ENCODE measurements at places on chromosomes 16 and 17.

DNA sequence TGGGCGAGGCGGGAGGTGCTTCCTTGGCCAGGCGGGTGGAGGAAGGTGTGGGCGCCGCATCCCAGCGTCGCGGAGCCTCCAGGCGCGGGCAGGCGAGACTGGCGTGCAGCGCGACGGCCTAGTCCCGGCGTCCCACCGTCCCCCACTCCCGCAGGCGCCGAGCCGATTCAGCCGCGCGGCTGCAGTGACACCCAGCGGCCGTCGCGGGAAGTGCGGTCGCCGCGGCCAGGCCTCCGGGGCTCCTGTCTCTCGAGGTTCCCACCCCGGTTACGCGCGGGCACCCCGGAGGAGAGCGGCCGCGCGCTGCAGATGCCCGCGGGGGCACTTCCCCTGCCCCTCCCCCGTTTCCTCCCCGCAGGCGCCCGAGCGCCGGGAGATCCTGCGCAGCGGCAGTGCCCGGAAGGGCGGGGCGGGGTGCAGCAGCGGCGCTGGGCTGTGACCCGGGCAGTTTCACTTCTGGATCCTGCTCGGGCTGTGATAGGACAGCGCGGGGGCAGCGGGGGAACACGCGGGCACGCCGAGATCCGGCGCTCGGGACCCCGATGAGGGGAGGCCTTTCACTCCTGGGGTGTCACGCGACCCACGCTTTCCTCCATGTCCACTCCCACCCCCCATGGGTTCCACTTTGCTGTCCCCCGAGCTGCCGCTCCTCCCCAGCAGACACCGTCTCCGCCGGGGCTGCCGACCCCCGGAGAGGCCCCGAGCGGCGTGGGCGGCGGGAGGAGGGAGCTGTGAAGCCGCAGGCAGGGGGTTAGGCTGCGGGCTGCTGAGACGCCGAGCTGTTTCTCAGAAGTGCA lies 16.6 kb downstream of the GRB7 start:
- DNase-seq, result no peak

- DNase-seq, result no peak
Observed at GRCh38 chr16:57169327-57169726, 16.5 kb downstream of the PSME3IP1 start.

DNA sequence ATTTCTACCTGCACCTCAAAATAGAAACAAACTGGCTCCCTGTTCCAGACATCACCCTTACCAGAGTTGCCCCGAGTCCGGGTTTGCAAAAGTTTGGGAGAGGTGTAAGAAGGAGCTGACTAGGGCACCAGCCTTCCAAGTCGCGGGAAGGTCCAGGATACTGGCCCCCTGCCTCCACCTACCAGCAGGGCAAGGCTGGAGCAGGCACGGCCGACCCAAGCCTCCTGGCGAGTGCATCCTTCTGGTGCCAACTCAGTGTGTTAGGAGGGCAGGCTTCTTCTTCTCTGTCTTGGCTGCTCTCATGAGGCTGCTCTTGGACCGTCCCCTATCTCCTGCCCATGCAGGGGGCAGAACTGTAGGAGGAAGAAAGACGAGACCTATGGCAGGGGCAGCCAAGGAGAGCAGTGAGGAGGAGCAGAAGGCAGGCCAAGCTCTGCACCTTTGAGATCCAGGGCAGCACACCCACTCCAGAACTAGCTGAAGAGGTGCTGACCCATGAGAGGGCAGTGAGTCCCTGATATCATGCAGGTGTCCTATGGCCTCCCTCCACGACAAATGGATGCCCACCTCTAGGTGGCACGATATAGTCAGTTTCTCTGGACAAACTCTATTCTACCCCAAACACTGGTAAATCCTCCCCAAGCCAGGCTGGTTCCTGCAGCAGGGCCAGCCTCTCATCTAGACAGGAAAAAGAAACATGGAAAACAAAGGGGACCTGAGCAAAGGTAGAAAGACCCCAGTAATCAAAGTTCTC lies 54.4 kb downstream of the CYTH1 start:
- no peak for DNase-seq

DNA sequence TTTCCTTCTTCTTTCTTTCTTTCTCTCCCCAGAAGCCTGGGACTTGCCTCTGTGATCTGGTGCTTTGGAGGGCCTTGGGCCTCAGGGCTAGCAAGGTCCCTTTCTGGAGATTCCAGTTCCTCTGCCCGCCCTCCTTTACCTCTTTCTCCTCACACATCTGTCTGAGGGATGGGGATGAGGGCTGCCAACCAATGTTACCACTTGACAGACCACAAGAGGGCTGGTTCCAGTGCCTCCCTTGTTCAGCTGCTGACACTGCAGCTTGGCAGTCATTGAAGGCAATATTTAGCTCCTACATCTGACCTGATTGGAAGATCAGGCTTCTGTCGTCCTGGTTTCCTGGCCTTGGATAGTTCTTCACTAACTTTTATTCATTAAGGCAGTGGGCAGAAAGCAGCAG lies 3.6 kb upstream of the ZNF652 start:
- no peak for DNase-seq

DNA sequence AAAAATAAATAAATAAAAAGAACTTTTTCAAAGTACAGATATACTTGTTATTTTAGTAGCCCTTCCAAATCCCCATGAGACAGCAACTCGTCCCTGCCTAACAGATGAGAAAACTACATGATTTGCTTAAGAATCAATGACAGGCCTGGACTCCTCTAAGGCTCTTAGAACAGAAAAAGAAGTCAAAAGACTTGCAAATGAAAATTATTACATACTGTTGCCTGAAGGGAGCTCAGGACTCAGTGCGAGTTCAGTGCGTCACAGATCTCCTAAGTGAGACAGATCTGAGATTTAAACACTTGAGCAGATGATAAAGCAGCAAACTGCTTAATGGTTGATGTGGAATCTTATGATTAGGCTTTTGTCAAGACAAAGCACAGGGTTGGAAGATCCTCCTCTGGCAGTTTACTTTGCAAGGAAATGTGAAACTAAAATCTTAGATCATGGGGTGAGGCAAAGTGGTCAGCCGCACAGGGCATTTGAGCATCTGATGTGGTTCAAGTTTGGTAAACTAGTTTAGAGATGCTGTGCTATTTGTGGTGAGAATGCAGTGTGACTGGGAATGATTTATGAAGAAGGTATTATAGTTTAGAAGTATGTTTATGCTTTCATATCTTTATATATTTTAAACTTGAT lies 138.1 kb downstream of the TRIM37 start:
- DNase-seq, result no peak

- no peak for DNase-seq
Observed at GRCh38 chr16:28872952-28873351, 5.3 kb upstream of the ATP2A1 start.

GRCh38 chr17:6938637-6939036 lies 57.2 kb upstream of the ALOX12 start:
- DNase-seq, result no peak

DNA sequence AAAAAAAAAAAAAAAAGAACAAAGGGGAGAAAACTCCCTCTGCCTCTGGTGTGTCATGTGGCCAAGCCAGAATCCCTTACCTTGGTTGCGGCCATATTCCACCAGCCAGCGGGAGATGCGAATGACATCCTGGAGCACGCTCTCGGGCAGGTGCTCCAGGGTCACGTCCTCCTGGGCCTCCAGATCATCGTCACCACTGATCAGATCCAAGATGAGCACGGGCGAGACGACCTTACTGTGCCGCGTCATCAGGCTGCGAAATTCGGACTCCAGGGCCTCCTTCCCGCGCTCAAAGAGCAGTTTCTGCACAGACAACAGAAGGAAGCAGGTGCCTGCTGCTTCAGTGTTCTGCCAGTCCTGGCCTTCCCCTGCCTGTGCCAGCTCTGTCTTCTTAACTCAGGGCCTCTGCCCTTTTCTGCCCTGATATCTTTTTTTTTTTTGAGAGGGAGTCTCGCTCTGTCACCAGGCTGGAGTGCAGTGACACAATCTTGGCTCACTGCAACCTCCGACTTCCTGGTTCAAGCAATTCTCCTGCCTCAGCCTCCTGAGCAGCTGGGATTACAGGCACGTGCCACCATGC lies 5.8 kb downstream of the EXOC7 start:
- no peak for DNase-seq

- DNase-seq, result no peak
Observed at GRCh38 chr16:56855201-56855600, 9.8 kb upstream of the SLC12A3 start.

DNA sequence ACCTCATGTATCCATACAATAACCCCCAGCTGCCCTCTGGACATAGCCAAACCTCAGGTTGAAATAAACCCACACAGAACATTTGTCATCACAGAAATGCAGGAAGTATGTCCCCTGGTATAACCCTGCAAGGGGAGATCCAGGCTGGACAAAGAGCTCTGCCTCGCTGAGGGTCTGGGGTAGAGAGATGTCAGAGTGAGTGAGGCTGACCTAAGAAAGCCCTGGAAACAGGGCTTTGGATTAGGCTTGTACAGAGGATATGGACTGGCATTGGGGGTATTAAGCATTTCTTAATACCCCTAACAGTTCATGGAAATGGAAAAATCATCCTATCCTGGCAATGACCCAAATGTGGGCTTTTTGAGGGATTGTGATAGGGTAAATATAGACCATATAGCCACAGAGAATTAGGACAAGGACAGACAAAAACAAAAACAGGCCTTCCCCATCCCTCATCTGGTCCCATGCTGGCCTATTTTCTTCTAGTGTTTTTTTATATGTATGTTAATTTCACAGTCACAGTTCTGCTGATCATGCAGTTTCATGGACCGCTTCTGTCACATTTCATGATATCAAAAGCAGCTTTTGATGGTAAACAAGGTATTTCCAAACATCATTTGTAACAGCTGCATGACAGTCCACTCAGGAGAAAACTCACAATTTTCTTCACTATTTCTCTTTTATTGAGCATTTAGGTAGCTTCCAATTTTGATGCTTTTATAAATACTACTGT lies 26.1 kb downstream of the PLXDC1 start:
- no peak for DNase-seq

- no peak for DNase-seq
Observed at GRCh38 chr16:85173981-85174751, 61.9 kb upstream of the CIBAR2 start.

Data from iPS DF 6.9 (cell line).